ENCODE measurements at places on chromosomes 6 and 20.

DNA sequence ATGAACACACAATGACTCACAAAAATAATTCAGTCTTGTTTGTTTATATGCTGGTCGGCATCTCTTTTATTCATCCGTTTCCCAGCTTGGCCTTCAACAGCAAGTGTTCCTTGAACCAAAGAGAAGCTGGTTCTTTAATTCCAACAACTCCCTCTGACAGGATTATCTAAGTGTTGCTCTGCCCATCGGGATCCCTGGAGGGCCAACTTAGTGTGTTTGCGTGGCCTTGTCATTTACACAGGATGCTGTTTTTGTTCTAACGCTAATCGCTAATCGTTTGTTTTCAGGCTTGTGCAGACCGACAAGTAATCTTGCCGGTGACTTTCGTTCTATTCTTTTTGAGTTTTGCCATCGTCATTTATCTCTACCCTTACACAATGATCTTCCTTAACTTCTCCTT is 267.4 kb upstream of the EXOC2 start:
- no peak for DNase-seq

DNA sequence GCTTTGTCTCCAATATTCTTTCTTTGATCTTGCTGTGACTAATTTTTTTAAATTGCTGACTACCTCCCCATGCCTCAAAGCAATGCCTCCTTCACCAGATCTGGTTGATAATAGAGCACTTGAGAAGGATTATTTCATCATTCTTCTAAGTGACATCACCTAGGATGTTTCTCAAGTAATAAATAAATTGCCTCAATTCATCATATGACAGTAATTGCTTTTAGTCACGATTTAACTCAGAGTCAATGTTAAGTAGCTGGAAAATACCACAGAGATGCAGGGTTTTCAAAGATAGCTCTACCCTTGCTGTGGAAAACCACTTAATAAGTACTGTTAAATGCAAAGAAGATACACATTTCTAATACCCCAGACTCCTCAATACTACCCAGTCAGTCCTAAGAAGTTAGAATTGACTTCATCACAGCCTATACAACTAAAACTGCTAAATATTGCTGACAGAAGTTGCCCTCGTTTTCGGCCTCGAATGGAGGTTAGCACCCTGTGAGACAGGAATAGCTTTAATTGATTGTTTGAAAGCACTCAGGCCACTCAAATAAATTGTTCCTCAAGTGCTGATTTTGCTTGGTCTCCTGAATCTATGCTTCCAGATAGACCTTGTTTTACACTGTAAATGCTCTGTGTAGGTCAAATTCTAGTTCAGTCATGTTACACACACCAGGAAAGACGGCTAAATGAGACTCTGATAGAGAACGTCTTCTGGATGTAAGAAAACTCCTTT is 640.6 kb upstream of the CHD6 start:
- DNase-seq = no peak

GRCh38 chr6:43021270-43022047 is at the start of gene RRP36:
TSS of gene RRP36 (plus strand) at chr6:43021623. CDS start at chr6:43021655, 32 bp downstream.
- peak; percentile 80 for DNase-seq

GRCh38 chr6:122677406-122677805 is 67.2 kb downstream of the PKIB start:
- DNase-seq = no peak

DNA sequence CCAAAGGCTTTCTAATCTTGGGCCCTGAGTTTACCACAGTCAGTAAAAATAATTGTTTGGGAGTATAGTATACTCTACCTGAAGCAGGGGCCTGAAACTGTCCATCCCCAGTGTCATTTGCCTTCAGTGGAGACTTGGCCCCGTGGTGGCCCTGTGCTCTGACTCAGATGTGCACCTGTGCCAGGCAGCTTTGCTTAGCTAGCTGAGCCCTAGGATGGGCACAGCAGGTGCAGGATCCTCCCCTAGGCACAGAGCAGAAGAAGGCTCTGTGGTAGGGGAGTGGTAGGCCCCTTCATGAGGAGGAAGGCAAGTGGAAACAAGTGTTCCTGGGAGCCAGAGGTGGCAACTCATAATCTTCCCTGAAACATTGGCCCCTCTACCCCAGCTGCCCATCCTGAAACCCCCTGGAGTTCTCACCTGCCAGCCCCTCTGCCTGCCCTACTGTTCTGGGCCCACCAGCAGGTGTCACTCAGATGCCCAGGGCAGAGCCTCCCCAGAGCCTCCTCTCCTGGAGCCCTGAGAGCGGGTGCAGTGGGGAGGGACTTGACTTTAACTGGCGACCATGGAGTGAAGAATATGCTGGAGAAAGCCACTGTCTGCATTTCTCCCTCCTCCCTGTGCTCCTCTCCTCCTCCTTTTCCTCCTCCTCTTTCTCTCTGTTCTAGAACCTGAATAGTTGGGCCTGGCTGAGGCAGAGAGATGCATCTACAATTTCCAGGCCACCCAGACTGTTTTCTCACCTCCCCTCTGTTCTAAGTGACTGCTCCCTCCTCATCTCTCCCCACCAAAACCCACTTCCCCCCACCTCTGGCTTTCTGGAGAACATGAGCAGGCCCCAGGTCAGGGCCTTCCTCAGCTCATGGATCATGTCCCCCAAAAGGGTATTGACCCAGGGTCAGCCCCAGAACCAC is 2.9 kb downstream of the CPNE5 start:
- DNase-seq = peak; percentile 18

DNA sequence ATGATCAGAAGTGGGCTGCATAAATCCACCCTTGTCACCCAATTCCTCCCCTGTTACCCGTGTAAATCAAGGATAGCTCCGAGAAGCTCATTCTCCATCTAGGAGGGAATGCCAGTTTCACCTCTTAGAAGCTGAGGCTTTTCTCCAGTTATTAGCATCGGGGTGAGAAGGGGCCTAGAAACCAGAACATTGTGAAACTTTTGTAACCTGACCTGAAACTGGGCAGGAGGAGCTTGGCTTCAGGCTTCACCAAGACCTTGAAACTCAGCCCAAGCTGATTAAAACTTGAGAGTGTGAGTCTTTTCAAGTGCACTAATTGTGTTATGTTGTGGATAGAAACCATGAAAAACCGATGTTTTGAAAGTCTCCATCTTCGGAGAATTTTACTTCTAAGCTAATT is 103.1 kb downstream of the BMP2 start:
- no peak for DNase-seq

DNA sequence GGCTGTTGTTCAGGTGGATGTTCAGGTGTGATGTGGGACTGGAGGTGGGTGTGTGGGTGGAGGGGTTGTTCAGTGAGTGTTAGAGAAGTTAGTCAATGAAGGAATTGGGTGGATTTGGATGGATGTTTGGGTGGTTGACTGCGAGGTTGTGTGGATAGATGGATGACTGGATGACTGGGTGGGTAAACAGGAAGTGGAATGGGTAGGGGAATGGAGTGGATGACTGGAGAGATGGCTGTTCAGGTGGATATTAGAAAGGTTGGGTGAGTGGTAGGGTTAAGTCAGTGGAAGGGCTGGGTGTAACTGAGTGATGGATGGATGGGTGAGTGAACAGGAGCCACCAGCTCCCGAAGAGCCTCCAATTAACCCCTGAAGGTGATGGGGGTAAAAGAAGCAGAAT is 27.9 kb downstream of the JPH2 start:
- DNase-seq = no peak
